ENCODE measurements at places on chromosomes 1 and 21.

DNA sequence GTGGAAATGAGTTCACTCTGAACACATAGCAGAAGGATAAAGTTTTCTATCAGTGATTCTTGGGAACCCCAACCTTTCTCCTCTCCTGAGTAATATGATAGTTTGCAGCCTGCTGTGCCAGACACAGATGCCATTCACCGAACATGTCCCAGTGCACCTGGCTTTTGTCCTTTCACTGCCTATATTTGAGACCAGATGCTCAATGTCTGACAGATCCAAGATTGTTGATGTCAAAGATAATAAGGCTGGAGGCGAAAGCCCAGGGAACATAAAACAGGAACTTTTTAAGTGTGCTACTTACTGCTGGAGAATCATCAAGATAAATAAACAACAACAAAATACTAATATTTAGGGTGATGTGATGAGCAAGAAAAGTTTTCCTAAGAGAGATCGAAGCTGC lies 139.3 kb downstream of the TIAM1 start:
- no peak for DNase-seq

GRCh38 chr1:6414881-6415626 lies 4.7 kb downstream of the HES2 start:
- peak; percentile 47 for DNase-seq

DNA sequence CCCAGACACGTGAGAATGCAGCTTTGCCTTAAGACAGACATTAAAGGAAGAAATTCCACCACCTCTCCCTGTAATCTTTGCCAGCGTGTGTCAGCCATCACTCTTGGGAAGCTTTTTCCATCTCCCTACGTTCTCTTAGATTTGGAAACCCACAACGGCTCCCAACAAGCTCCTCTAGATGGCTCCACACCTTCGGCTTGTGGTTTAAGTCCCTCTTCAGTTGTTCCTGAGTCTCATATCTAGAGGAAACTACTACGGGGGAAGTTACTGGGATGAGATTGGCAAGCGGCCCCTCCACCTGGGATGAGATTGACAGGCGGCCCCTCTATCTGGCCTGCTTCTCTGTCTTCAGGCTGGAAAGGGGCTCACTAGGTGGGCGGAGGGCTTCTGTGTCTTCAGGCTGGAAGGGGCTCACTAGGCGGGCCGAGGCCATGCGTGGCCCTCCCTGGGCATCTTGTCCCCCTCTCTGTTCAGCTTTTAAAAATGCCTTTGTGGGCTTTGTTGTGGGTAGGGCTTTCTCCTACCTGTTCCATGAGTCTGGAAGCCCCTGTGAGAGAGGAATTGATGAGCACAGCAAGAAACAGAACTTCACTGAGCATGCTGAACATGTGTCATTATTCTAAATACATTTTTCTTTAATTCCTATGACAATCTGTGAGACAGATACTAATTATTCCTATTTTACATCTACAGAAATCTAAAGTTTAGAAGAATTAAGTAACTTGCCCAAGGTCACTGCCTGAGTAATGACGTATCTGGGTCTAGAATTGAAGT lies 670.5 kb downstream of the KIF26B start:
- peak; percentile 57 for DNase-seq

DNA sequence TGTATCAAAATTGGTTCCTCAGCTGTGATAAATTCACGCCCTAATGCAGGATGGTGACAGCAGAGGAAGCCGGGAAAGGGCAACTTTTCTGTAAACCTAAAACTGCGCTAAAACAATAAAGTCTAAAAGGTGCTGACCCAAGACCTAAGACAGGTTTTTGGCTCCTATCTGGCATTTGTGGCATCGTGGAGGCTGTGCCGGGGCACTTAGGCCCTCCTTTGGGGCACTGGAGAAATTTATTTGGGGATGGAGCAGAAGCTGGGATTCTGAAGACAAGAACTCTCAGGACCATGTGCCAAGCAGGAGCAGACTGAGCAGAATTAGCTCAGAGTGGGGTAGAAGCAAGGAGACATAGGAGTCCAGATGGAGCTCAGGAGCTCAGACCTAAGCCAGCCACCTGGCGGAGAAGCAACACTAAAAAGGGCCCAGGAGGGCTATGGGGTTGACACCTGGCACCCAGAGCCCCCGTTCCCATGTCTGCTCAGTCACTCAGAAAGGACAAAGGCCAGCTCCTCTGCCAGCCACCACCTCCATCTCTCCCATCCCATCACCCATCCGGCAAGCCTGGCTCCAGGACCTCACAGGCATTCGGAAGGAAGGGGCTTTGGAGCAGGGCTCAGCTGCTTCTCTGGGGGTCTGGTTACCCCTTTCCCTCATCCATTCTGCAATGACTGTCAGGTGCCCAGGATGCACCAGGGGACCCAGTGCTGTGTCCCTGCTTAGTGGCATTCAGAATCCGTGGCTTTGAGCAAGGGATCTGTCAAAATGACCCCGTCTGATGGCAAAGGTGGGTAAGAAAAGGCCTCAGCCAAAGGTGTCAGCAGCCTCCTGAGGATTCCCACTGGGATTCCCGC lies 347.7 kb downstream of the NPHP4 start:
- DNase-seq, result no peak

DNA sequence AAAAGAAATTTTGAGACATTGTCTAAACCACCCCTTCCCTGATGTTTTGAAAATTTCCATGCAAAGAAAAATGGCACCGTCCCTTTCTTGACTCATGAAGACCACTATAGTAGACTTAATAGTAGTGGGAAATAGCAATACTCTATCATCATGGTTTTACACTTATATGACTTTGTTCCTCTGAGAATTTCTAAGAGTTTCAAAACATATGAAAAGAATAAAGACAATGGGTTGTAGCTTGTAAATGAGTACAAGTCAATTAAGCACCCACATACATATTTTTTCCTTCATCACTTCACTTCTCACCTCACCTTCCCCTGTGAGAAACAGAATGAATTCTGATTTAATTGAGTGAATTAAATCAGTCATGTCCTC lies 151.7 kb downstream of the LYPLAL1 start:
- DNase-seq, result no peak

GRCh38 chr1:218259800-218260199 lies 25.3 kb upstream of the RRP15 start:
- peak; percentile 3 for DNase-seq

GRCh38 chr1:79792219-79792930 lies 785.8 kb upstream of the ADGRL4 start:
- peak; percentile 7 for DNase-seq

GRCh38 chr1:47679301-47679791 lies 241.5 kb downstream of the FOXD2 start:
- no peak for DNase-seq

GRCh38 chr1:59368008-59368670 lies 71.2 kb downstream of the FGGY start:
- peak; percentile 84 for DNase-seq

GRCh38 chr1:2185880-2186855 lies 8.4 kb downstream of the FAAP20 start:
- DNase-seq, result no peak

GRCh38 chr1:79472067-79472656 lies 465.6 kb upstream of the ADGRL4 start:
- DNase-seq, result no peak

- no peak for DNase-seq
These were observed 578.6 kb upstream of the PBX1 start for GRCh38 chr1:163980394-163980793.
